Effector memory CD4-positive, alpha-beta T cell (primary cell): ENCODE measurements at places on chromosomes 7 and 10.

GRCh38 chr7:65988084-65988483 is 6.1 kb upstream of the GUSB start:
- H3K27ac ChIP-seq, result no peak overlapping the region
- no peaks in the 10 kb centered on the region for H3K27me3 ChIP-seq
- DNase-seq, result no peak

GRCh38 chr10:85642421-85643170 is 724.0 kb downstream of the GRID1 start:
- no peaks in the 10 kb centered on the region for H3K4me1 ChIP-seq
- no peaks in the 10 kb centered on the region for H3K27me3 ChIP-seq
- DNase-seq, result no peak
- no peak overlapping the region for H3K4me3 ChIP-seq

DNA sequence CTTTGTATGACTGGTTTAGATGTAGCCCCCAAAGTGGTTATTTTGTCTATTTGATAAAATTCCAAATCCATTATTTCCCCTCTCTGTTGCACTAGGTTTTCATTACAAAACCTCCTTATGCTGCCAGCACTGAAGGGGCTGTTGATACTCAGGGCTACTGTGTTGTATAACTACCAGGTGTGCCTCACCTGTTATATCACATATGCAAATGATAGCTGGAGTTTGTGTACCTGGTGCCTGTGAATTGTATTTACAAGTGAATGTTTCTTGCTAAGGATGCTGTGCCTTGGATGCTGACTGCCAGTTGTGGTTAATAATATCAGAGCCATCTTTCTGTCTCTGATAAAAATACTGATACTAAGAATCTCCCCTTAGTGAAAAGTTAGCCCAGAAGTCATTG is 84.8 kb upstream of the CCDC6 start:
- no peak for DNase-seq
- no peaks in the 10 kb centered on the region for H3K36me3 ChIP-seq
- H3K27ac ChIP-seq, result no peak overlapping the region
- H3K4me3 ChIP-seq, result no peak overlapping the region

GRCh38 chr7:133718131-133718530 is 409.0 kb upstream of the LRGUK start:
- H3K27me3 ChIP-seq, result no peaks in the 10 kb centered on the region
- DNase-seq, result no peak

DNA sequence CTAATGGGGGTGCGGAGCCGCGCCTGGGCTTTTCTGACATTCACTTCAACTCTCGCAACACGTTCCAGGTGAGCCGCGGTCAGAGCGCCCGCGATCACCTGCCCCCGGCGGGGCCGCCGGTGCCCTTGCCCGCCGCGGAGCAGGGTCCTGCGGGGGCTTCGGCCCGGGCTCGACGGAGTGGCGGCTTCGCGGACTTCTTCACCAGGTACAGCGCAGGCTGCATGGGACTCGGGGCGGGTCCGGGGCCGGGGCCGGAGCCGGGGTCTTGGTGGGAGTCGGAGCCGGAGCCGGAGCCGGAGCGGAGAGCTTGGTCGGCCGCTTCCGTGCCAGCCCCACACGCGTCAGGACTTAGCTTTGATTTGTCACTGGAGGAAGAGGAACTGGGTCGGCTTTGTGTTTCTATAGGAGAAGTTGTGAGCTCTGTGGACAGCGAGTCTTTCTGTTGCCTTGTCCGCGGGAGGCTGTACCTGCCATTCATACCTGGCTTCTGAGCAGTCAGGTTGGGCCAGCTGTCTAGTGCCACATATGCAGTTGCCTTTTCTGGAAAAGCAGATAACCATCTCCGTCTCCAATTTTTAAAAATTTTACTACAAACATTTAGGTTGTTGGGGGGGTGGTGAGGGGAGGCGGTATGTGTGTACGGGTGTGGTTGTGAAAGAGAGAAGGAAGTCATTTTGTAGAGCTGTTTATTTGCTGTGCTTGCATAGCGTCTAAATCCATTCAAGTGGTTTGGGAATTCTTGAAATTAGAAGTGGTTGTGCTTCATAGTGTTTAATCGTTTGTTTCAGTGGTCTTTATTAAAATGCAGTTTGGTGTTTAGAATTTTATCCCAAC is 1.3 kb downstream of the TBC1D12 start:
- H3K4me3 ChIP-seq, result peak overlapping the region; percentile 52
- no peak overlapping the region for H3K27ac ChIP-seq
- peaks cover 20% of the 10 kb centered on the region for H3K27me3 ChIP-seq
- peaks cover 12% of the 10 kb centered on the region for H3K4me1 ChIP-seq
- no peaks in the 10 kb centered on the region for H3K36me3 ChIP-seq

- no peaks in the 10 kb centered on the region for H3K36me3 ChIP-seq
- H3K27ac ChIP-seq, result no peak overlapping the region
- no peak overlapping the region for H3K4me3 ChIP-seq
- H3K27me3 ChIP-seq, result peaks cover 7% of the 10 kb centered on the region
Observed at GRCh38 chr10:60937784-60938654, 6.0 kb downstream of the RHOBTB1 start.

- DNase-seq, result no peak
- no peak overlapping the region for H3K4me3 ChIP-seq
- no peaks in the 10 kb centered on the region for H3K27me3 ChIP-seq
Observed at GRCh38 chr7:47290867-47291266, 291.0 kb downstream of the TNS3 start.

- no peaks in the 10 kb centered on the region for H3K27me3 ChIP-seq
- DNase-seq, result no peak
- H3K36me3 ChIP-seq, result no peaks in the 10 kb centered on the region
- H3K4me3 ChIP-seq, result peak overlapping the region; percentile 76
- H3K4me1 ChIP-seq, result no peaks in the 10 kb centered on the region
Observed at GRCh38 chr10:29408847-29409240, 120.0 kb downstream of the LYZL1 start.

DNA sequence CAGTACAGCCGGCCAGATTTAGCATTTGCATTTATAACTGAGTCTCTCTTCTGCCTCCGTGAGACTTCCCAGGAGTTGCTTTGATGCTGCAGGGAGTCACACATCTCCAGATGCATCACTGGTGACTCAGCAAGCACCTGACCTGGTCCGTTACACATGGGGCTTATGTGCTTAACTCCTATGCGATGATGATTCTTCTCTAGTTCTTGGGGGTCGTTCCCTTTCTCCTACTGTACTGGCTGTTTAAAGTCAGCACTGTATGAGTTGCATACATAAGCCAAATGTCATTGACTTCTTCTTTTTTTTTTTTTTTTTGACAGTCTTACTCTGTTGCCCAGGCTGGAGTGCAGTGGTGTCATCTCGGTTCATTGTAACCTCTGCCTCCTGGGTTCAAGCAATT is 13.0 kb upstream of the AKR1E2 start:
- H3K27me3 ChIP-seq, result no peaks in the 10 kb centered on the region
- no peaks in the 10 kb centered on the region for H3K36me3 ChIP-seq
- H3K4me3 ChIP-seq, result no peak overlapping the region
- DNase-seq, result no peak
- no peak overlapping the region for H3K27ac ChIP-seq

DNA sequence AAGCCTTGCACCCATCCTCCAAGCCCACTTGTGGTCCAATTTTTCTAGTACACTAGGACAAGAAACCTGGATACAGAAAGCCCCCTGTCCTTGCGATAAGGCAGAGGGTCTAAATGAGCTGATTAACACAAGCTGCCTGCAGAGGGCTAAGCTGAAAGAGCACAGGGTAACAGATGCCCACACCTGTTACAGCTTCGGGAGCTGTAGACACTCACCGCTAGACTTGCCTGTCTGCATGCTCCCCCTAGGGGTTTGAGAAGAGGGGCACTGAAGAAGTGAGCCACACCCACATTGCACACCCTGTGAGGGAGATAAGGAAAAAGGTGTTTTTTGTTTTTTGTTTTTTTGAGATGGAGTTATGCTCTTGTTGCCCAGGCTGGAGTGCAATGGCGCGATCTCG is 386.5 kb upstream of the AUTS2 start:
- H3K4me3 ChIP-seq, result no peak overlapping the region
- H3K27me3 ChIP-seq, result no peaks in the 10 kb centered on the region
- no peak overlapping the region for H3K27ac ChIP-seq
- no peak for DNase-seq
- H3K36me3 ChIP-seq, result no peaks in the 10 kb centered on the region
- no peaks in the 10 kb centered on the region for H3K4me1 ChIP-seq

DNA sequence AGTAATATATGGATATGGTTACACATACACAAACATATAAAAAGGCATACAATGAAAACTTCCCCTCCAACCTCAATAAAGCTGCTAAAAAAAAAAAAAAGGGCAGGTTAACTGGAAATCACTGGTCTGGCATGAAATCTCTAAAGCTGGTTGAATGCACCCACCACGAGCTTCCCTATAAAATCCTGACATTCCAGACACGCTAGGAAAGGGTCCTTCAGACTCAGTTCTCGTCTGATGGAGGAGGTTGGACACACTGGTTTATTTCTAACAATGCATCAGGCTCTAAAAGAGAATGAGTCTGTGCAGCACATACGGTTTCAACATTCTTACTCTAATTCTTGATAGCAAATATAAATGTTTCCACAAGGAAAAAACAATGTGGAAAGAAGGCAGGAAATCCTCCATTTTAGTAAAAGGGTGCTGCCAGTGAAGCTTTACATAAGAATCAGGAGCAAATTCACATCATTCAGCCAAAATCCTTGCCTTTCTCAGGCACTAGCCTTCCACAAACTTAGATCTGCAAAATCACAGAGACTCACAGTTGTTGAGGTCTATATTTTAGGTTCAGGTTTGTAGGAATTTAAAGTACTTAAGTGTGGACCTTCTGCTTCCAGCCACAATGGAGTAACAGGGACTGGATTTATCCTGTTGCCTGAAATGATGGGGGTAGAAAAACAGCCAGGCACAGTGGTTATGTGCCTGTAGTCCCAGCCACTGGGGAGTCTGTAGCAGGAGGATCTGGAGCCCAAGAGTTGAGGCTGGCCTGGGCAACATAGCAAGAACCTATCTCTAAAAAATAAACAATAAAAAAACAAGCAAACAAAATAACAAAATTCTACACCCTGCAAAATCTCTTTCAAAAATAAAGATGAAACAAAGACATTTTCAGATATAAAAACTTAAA is 73.5 kb downstream of the CYTH3 start:
- no peaks in the 10 kb centered on the region for H3K4me1 ChIP-seq
- no peak for DNase-seq
- H3K27ac ChIP-seq, result no peak overlapping the region
- no peaks in the 10 kb centered on the region for H3K27me3 ChIP-seq
- H3K4me3 ChIP-seq, result no peak overlapping the region

GRCh38 chr10:100890673-100891317 is 22.0 kb upstream of the SLF2 start:
- no peak overlapping the region for H3K4me3 ChIP-seq
- no peak overlapping the region for H3K27ac ChIP-seq
- no peaks in the 10 kb centered on the region for H3K27me3 ChIP-seq
- no peaks in the 10 kb centered on the region for H3K4me1 ChIP-seq
- DNase-seq, result no peak
- no peaks in the 10 kb centered on the region for H3K36me3 ChIP-seq

DNA sequence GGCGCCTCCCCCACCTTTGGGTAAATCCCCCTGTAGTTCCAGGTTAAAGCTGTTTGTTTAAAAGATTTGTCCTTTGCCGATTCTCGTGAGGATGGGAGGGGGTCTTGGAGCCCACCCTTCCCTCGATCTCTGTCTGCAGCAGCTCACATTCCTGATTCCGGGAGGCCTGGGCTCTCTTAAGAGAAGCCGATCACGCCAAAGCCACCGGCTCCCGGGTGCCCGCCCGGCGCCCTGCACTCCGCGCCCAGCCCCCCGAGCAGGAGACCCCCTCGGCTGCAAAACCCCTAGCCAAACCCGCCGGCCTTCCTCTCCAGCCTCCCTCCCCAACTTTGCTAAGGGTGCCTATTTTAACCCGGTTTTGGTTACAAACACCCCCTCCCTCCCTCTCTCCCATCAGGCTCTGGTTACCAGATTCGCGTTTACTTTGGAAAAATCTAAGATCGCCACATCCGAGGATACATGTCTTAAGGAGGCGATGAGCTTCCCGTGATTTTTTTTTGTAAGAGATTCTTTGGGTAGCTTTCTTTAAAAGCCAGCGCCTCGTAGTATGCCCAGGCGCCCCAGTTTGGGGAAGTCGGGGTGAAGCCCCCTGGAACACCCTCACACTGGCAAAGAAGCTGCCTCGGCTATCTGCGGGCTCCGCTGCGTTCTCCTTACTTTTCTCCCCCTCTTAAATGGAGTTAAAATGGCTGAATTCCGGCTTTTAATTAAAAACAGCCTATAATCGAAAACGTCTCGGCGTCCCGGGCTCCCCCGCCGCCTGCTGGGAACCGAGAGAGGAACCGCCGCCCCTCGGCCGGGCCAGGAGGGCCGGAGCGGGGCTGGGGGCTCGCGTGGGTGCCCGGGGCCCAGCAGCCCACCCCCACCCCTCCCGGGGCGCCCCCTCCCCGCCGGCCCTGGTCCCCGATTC is 983 bp downstream of the TNRC18 start:
- peaks cover 83% of the 10 kb centered on the region for H3K4me1 ChIP-seq
- peaks cover 96% of the 10 kb centered on the region for H3K27me3 ChIP-seq
- DNase-seq, result no peak
- H3K36me3 ChIP-seq, result no peaks in the 10 kb centered on the region

DNA sequence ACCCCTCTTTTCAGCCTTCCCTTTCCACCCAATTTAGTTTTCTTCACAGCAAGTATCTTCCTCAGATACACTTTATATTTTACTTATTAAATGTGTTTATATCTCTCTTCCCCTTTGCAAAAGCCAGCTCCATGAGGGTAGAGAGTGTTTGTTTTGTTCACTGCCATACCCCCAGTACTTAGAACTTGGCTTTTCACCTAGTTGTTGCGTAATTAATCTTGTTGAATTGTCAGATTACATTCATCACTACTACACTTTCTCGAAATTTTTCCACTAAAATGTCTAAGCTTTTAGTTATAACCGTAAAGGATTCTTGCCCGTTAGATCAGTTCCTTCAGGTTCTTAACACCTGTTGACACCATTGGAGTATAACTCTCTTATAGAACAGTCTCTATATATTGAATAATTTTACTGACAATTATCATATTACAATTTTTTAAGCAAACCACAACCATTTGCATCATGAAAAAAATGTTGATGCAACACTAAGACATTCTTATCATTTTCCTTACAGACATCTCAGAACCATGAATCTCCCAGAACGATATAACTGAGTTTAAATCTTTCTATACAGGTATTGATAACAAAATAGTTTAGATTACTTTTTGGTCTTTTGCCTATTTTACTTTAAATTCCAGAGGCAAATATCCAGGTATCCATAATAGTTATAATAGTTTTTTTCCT is 29.9 kb downstream of the VWDE start:
- no peak overlapping the region for H3K27ac ChIP-seq
- no peaks in the 10 kb centered on the region for H3K4me1 ChIP-seq
- no peaks in the 10 kb centered on the region for H3K36me3 ChIP-seq
- H3K27me3 ChIP-seq, result no peaks in the 10 kb centered on the region
